Choroid plexus epithelial cell (primary cell): ENCODE measurements at places on chromosomes 4 and X.

GRCh38 chr4:18954538-18954937 lies 933.0 kb upstream of the LCORL start:
- DNase-seq = no peak

GRCh38 chr4:37815591-37815990 lies 10.9 kb upstream of the PGM2 start:
- DNase-seq = no peak

DNA sequence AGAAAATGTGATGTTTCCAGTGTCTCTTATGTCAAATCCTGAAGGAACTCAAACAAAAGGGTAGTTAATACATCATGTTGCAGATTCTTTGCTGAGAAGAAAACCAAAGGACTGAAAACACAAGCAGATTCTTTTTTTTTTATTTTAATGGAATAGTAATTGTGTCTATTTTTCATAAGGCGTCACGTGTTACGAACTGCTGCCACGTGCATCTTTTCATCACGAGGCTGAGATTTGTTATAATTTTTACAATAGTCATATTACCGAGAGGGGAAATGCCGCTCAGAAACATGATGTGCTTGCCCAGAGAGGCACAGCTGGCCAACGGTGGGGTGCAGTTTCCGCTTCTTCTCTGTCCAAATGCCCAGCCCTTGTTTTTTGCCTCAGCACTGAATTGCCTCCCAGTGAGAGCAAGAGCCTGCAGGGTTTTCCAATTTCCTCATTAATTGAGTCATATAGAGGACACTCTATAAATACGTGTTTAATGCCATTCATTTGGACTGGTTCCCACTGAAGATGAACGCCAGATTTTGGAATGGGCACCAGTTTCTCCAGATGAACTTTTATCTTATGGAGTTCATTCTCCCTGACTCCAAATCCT lies 225.3 kb downstream of the STK32B start:
- DNase-seq = no peak

GRCh38 chr4:173397604-173398003 lies 1.3 kb downstream of the SCRG1 start:
- no peak for DNase-seq

DNA sequence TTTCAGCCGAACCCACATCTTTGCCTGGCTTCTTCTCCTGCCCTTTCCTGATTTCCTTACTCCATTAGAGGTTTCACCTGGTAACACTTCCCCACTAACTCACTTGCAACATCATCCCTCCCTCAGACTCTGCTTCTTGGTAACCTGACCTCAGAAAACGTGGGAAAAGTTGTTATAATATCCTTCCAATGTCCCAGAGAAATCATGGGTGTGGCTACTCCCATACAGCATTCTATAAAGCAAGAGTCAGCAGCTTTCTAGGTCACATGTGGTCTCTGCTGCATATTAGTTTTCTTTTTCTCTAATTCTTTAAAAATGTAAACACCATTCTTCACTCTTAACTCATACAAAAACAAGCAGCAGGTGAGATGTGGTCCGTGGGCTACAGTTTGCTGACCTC lies 283.1 kb upstream of the MAOA start:
- no peak for DNase-seq

DNA sequence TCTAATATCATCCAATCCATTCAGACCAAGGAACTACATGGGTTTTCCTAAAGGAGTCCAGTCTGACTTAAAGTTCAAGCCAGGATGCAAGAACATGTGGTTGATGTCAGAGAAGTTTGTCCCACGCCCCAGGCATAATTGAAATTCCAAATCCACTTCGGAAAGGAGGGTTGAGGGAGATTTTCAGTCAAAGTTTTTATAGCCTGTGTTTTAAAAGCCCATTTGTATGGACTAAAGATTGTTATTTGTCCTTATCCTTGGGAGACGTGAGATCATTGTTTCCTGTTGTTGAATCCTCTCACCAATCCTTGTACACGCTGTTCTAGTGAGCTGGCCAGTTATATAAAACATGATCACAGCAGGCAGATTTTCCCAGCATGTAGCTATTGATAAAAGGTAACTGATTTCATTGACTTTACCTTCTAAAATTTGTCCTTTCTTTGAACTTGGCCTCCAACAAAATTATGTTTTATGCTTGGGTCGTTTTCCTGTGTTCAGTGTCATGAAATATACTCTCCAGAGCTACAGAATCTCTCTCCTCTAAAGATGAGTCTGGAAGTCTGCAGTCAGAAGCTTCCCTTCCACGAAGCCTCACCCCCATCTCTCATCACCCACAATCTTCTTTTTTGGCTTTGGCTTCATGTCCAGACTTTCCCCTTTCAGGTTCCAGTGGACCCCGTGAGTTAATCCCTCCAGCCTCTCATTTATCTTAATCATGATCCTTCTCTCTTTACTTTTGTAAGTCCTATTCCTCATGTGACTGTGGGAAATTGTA lies 92.9 kb downstream of the ATP10D start:
- peak; percentile 97 for DNase-seq

GRCh38 chrX:49892542-49892941 lies 13.3 kb downstream of the USP27X start:
- no peak for DNase-seq

GRCh38 chrX:148593146-148593545 lies 92.7 kb downstream of the AFF2 start:
- DNase-seq = no peak

- DNase-seq = no peak
These were observed 278.7 kb upstream of the CLNK start for GRCh38 chr4:10963241-10963640.

DNA sequence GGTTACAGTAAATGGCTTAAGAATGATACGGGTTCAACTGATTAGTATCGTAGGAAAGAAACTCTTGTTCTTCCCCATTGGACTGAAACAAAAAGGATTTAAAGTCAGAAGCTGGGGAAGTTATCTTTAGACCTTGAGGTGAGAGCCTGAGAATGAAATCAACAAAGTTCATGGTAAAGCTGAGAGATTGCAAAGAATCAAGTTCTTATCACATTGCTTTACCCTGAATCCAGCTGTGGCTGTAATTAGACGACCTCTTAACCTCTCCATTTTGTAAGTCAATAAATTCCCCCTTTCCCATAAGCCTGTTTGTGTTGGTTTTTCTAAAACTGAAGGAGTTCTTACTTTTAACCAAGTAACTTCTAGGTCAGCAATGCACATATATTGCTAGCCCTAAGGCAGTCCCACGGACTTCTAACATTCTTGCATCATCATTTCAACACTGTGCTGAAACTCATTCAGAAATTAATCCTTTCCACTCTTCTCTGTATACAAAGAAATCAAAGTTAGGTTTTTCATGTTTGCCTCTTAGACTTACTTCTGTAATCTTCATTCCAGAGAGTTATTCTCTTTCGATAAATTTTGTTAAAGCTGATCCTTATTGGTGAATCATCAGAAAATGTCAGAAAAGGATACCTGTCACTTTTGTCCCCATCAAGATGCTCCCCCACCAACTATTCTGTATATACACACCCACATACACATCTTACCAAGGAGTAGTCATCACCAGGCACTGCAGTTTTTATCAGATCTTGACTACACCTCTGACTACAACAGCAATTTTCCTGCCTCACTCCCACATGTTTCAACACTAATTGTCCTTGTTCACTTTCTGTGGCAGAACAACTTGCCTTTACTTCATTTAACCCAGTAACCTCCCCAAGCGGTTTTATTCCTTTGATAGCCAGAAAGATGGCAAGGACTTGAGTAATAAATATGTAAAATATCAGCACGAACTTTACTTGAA lies 77.9 kb upstream of the STK26 start:
- no peak for DNase-seq

DNA sequence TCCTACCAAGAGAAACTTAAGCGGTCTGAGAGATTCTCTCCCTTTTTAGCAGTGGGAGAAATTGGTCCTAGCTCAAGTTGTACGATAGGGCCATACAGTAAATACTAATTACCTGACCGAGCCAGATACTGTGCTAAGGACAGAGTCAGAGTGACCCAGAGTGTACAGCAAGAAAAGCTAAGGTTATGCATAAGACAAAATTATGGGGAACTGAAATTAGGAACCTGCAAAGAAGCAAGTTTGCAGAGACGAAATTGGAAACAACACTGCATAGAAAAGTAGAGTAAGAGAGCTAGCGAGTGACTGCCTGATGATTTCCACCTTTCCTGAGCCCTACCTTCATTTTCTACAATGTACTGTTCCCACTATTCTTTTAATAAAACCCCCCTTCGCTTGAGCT lies 278.1 kb downstream of the NKX6-1 start:
- DNase-seq = no peak

DNA sequence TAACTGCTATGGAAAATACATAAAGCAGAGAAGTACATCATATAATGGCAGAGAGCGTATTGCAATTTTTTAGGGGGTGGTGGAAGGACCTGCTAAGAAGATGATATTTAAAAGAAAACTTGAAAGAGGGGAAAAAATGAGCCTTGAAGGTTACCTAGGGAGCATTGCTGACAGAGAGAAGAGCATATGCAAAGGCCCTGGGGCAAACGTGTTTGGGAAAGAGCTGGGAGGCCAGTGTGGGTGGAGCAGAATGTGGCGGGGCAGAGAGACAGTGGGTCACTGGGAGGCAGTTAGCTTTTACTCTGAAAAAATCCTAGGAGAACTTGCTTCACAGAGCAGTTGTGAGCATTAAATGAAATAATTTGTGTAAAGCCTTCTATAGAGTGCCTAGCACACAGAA lies 157.0 kb downstream of the SHROOM3 start:
- no peak for DNase-seq
